ENCODE measurements at places on chromosomes 7 and 10.

DNA sequence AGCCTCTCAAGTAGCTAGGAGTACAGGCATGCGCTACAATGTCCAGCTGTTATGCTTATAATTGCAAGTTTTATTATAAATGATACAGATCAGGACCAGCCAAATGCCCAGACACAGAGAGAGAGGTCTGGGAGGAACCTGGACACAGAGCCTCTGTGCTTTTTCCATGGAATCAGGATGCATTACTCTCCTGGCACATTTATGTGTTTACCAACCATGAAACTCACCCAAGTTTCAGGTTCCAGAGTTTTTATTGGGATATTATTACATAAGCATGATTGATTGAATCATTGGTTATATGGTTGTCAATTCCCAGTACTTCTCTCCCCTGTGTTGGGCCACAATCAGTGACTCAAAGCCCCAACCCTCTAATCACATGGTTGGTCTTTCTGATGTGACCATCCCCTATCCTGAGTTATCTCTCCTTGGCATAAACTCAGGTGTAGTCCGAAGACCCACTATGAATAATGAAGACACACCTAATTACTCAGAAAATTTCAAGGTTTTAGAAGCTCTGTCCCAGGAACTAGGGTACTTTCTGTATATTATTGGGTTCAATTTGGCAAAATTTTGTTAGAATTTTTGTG, 30.6 kb downstream of the MXI1 start:
- no peak for DNase-seq

- no peak for DNase-seq
Measured at GRCh38 chr10:14806318-14806717, 31.5 kb downstream of the CDNF start.

GRCh38 chr10:85570871-85571270, 795.7 kb downstream of the GRID1 start:
- DNase-seq, result no peak

GRCh38 chr10:71878327-71879034, 27.4 kb upstream of the PSAP start:
- no peak for DNase-seq

DNA sequence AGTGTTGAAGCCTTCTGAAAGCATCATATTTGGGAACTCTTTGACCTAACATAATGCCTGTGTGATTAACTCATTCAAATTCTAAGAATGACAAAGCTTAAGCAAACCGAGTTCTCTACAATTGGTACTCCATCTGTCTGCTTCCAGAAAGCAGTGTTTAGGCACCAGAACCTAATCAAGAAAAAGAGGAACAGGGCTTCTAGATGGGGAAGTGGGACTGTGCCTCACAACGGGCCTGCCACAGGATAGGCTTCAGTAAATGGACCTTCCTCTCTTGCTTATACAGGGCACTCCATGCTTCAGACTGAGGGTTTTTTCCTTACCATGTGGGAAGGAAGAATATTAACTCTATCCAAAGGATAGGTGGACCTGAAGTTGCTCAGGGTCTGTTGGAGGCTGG, 808.1 kb downstream of the XPNPEP1 start:
- DNase-seq, result no peak

GRCh38 chr7:99514050-99514449, 9.6 kb downstream of the ZKSCAN5 start:
- DNase-seq, result no peak

DNA sequence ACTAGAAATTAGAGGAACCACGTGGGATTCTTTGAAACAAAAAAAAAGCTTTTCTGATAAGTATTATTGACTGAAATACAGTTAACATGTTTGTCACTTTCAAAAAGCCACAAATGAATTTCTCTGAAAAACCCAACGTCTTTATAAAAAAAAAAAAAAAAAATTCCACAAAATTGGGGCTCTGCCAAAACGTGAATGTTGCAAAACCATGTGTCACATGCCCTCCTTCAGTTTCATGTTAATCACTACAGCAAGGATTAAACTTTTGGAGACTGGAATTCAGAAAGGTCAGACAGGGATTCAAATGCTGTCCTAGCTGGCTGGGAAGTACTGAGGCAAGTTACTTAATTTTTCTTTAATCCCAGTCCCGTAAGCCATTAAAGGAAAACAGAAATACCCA, 278.0 kb upstream of the KLF14 start:
- DNase-seq, result no peak

GRCh38 chr10:66747451-66747850, 178.4 kb upstream of the LRRTM3 start:
- no peak for DNase-seq

DNA sequence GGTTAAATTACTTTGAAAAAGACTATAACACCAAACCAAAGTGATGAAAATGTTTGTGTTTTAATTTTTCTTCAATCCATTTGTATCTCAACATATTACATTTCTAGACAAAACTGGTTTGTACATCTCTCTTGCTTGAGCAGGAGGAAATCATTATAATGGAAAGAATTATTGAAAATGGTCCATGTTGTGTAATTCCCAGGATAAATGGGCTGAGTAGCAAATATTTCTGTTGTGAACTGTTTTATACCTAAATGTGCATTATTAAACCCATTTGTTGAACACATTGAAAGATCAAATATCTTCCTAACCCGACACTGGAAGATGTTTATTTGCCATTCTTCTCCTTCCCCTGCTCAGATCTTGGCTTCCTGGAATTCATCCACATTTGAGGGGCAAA, 14.1 kb upstream of the CDK6 start:
- DNase-seq, result no peak

- no peak for DNase-seq
Measured at GRCh38 chr10:34719746-34720145, 95.3 kb downstream of the PARD3 start.

DNA sequence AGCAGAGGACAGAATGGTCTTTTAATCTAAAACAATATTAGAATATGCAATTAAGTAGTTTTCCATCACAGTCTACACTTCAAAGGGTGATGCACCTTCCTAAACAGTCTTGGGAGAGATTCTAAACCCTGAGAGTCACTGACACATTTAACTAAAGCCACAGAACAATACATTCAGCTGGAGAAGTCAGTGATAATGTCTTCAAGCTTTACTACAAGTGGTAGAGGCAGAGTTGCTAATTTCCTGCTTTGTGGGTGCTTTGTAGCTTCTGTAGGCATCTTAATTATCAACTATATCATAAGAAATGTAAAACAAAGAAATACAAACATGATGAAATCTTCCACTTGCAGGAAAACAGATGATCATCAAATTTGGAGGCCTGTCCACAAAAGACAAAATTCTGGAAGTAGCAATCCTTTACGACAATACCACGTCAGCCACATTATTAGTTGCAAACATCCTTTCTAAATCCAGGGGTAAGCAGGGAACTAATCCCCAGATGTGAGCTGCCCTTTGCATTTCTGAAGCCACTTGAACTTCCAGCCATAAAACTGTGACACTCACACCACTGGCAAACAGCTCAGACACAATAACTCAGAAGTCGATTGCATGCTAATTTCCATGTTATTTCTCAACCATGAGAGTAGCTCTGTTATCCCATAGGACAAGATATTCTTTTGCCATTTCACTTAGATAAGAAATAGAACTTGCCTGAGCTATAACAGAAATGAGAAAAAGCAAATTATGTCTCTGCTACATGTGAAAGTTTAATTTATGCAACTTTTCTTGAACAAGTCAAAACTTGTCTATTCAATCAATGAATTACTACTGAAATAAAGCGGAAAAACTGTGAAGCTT, 212.2 kb downstream of the FAM107B start:
- no peak for DNase-seq

- no peak for DNase-seq
Measured at GRCh38 chr7:128940494-128941322, 3.0 kb downstream of the IRF5 start.

GRCh38 chr7:105719395-105719794, 138.1 kb upstream of the EFCAB10 start:
- no peak for DNase-seq

DNA sequence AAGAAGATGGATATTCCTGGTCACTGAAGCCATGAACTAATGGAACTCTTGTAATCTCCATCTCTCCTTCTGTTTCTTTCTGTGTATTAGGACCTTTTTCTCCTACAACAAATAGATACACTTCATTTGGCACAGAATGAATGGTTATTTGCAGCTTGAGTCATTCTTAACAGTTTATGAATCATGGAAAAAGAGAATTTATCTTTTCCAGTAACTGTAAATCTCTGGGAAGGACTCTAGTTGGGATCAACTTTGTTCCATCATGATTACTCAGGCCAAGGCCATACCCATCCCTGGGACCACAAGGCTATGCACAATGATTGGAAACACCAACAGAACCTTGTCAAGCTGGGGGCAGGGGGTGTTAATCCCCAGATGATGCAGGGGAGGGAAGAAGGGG, 36.1 kb upstream of the MDFIC start:
- DNase-seq, result no peak

DNA sequence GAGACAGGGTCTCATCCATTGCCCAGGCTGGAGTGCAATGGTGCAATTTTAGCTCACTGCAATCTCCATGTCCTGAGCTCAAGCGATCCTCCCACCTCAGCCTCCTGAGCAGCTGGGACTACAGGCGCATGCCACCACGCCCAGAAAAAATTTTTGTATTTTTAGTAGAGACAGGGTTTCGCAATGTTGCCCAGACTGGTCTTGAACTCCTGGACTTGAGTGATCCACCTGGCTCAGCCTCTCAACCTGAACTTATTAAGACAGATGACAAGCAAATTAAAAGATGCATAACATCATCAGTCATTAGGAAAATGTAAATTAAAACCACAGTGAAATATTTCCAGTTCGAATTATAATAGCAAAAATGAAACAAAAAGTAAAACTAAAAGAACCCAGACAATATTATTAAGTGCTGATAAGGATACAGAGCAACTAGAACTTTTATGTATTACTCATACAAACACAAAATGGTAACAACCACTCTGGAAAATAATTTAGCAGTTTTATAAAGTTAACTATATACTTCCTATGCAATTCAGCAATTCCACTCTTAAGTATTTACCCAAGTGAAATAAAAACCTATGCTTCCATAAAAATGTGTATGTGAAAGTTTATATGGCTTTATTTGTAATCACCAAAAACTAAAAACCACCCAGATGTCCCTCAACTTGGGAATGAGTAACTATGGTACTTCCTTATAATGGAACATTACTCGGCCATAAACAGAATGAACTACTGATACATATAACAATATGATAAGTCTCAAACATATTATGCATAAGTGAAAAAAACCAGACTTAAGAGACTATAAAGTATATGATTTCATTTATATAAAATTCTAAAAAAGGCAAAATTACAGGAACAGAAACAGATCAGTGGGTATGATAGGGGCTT, 15.3 kb downstream of the ZFAND4 start:
- no peak for DNase-seq

- no peak for DNase-seq
Measured at GRCh38 chr10:78190051-78190825, 156.6 kb downstream of the RPS24 start.

DNA sequence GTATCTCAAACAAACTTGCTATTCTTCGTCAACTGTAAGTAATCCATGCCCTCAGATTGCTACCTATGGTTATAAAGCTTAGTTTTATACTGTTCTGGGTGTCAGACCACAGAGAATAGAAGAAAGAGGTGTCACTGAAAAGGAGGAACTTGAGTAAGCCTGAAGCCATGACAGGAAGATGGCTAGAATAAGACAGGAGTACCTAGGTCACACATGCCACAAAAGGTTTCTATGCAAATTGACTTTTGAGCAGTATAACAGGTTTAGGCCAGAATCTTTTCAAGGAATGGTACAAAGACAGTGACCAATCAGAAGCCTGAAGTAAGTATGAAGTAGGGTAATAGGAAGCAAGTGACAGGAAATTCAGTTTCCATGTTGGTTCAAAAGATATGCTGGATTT, 23.5 kb downstream of the FBXW4 start:
- DNase-seq, result no peak

DNA sequence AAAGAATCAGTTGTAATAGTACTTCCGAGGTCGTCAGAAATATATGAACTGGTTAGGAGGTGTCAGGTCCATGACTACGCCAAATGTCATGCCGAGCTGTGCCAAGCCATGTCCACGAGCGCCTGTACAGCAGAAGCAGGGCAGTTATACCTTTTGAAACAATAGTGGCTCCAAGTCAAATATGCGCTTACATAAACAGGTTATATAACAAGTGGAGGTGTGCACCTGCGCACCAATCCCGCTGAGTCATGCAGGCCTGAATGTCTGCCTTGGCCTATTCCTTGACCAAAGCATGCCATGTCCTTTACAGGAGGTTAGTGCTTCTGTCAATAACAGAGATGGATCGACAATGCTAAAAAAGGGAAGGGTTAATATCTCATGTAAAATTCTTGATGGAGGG, 21.3 kb upstream of the TRUB1 start:
- DNase-seq, result no peak

DNA sequence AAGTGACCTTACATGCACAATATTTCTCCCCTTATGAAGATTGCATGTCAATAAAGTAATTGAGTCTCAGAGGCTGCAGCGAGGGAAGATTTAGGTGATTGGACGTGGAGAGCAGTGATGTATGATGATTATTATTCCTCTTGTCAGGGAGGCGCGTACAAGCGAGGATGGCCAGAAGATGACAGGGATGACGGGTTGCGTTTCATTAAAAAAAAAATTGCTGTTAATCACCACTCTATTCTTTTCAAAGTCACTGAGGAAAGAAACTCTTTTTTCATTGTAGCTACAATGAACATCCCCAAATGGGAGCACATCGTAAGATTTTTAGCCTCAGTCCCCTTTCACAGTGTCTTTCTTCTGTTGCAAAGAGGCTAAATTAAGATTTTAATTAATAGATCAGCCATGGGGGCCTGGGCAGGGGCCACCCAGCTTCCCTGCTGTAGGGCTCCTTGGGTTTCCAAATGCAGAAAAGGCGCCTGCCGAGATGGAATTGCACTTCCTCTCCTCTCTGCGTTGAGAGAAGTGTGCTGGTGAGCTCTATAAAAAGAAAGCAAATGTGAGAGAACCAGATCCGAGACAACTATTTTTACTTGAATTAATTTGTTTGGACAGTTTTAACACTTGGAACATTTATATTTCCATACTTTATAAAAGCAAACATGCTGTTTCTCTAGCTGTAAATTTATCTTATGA, 998.1 kb downstream of the LRMDA start:
- DNase-seq, result no peak

DNA sequence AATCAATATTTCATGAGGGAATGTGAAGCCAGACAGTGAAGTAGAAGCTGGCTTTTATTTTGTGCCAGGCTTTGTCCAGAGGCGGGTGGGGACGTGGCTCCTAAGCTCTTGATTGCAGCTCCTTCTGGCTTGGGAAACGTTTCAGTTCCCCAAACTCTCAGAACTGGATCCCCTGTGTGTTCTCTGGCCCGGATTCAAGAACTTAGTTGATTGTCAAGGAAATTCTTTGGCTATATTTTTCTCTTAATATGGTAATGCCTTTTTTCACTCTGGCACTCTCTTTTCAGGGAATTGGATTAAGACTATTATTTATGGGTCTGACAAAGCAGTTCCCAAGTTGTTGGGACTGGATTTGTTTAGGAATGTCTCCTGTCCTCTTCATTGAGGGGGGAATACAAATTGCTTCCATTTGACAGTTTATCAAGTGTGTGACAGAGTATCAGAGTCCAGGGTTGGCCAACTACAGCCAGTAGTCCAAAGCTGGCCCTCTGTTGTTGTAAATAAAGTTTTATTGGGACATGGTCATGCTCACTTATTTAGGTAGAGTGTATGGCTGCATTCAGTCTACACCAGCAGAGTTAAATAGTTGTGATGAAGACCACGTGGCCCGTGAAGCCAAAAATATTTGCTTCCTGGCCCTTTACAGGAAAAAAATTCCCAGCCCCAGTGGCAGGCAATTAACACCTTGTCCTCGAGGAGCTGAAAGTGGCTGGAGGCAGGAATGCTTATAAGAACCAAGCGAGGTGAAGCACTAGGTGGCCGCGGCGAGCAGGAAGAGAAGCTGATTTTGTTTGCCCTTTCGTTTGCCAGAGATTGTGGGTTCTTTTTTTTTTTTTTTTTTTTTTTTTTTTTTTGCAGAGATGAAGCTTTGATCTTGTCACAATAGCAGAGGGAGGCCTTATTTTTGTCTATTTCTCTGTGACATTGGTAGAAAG, 34.3 kb downstream of the HTRA1 start:
- no peak for DNase-seq
